ENCODE measurements at places on chromosomes 2 and 18. TPM values are rescaled to one million over a fixed set of nuclear protein-coding genes. Genes with fewer than 3 reads are reported as not detected.

The RGPD8 gene
- 13.1 TPM for total RNA-seq

The CDH19 gene
- total RNA-seq = 4.0 TPM

The HOXD8 gene
- total RNA-seq = 1.7 TPM

The PLGLB2 gene
- total RNA-seq = 1.6 TPM

The NOSTRIN gene
- 36.1 TPM for total RNA-seq

The CDCA7 gene
- 0.86 TPM for total RNA-seq

The TBR1 gene
- total RNA-seq = not detected

The TOGARAM2 gene
- 3.5 TPM for total RNA-seq

The FRZB gene
- 46.5 TPM for total RNA-seq

The REG1B gene
- 8.1 TPM for total RNA-seq

The ST6GAL2 gene
- total RNA-seq = 28.3 TPM

The CDH7 gene
- not detected for total RNA-seq

The C2orf72 gene
- 34.2 TPM for total RNA-seq

The CHMP3 gene
- total RNA-seq = 142 TPM

The EVA1A gene
- total RNA-seq = 0.43 TPM

The C2orf81 gene
- 12.9 TPM for total RNA-seq

The SERPINB7 gene
- 0.17 TPM for total RNA-seq

The COBLL1 gene
- 52.9 TPM for total RNA-seq

The FASTKD2 gene
- total RNA-seq = 16.9 TPM

The CCDC85A gene
- total RNA-seq = 1.8 TPM
